ENCODE measurements at places on chromosomes 1 and 21.

GRCh38 chr1:165281207-165281901 is 75.2 kb downstream of the LMX1A start:
- no peak for DNase-seq

- no peak for DNase-seq
Measured at GRCh38 chr1:155218854-155219591, 10.5 kb downstream of the MTX1 start.

- no peak for DNase-seq
Measured at GRCh38 chr1:119506941-119507340, at the start of gene HSD3B1. TSS of gene HSD3B1 (plus strand) at chr1:119507210. CDS start at chr1:119507477, 267 bp downstream.

GRCh38 chr1:173149887-173150286 is 57.2 kb downstream of the TNFSF4 start:
- no peak for DNase-seq

GRCh38 chr1:153799566-153800465 is 24.6 kb downstream of the SLC27A3 start:
- no peak for DNase-seq
